ENCODE measurements at places on chromosomes 2 and 18.

DNA sequence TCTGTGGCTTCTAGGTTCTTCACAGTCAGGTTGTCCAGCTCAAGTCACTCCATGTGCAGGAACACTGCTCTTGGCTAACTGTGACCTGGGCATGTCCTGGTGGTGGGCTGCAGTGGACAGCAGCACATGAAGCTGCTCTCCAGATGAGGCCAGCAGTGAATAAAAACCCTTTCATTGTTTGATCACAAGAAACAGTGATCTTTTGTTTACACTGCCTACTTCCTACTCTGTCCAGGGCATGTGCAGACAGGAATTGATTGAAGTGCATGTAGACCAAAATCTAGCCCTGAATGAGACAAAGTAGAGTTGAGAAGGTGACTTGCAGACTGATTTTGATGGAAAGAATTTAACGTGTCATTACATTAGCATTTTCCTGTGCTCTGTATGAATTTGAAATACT lies 34.9 kb downstream of the BCL2L11 start:
- no peak for DNase-seq

- no peak for DNase-seq
Measured at GRCh38 chr2:121778741-121779487, 23.5 kb downstream of the TSN start.

DNA sequence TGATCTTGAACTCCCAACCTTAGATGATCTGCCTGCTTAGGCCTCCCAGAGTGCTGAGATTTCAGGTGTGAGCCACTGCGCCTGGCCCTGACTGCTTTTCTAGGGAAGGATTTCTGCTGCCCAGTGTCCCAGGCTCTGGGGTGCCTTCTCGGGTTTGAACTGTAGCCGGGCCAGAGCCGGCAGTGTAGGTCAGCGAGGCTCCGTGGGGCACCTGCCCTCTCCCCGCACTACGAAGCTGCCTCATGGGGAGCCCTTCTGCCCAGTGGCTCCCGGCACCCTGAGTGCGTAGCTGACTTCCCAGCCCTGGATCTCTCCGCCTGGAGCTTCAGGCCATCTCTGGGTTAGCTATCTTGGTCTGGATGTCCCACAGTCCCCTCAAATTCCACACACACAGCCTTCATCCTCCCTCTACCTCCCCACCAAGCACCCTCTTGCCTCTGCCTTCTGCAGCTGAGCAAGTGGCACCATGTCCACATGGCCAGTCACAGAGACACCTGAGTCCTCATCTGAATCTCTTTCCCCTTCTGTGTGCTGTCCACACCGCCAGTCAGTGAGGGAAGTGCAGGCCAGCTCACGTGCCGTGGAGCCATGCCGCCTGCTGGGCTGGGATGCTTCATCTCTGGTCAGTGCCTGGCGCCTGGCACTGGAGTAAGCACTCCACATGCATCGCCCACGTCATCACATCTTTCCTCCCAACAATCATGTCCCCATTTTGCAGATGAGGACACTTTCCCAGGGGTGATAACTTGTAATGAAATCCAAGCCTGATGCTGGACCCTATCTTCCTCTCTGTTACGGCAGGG lies 69.2 kb downstream of the EDAR start:
- DNase-seq = no peak

DNA sequence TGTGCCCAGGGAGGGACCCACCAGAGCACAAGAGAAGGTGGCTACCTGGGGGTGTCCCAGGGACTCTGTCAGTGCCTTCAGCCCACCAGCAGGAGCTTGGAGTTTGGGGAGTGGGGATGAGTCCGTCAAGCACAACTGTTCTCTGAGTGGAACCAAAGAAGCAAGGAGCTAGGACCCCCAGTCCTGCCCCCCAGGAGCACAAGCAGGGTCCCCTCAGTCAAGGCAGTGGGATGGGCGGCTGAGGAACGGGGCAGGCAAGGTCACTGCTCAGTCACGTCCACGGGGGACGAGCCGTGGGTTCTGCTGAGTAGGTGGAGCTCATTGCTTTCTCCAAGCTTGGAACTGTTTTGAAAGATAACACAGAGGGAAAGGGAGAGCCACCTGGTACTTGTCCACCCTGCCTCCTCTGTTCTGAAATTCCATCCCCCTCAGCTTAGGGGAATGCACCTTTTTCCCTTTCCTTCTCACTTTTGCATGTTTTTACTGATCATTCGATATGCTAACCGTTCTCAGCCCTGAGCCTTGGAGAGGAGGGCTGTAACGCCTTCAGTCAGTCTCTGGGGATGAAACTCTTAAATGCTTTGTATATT lies 14.0 kb downstream of the ITM2C start:
- no peak for DNase-seq

- no peak for DNase-seq
Measured at GRCh38 chr2:1744151-1744445, 217 bp downstream of the PXDN start.

DNA sequence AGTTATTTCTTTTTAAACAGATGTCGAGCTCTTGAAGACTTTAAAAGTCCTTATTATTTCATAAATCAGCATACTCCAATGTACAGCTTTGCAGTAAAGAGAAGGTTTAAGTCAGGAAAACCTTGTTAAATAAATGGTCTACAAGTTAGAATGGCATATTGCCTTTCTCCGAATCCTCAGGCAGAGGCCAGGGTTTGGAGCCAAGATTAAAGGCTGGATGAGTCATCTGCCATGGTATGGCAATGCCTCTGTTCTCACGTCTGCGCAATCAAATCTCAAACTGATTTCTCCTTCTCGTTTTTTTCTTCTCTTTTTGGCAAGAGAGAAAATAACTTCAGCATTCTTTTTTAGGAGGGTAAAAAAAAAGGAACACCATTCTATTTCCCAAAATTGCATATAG lies 5.6 kb upstream of the KCNJ3 start:
- DNase-seq = no peak

GRCh38 chr2:42073739-42074503 lies 26.1 kb downstream of the PKDCC start:
- DNase-seq = no peak

DNA sequence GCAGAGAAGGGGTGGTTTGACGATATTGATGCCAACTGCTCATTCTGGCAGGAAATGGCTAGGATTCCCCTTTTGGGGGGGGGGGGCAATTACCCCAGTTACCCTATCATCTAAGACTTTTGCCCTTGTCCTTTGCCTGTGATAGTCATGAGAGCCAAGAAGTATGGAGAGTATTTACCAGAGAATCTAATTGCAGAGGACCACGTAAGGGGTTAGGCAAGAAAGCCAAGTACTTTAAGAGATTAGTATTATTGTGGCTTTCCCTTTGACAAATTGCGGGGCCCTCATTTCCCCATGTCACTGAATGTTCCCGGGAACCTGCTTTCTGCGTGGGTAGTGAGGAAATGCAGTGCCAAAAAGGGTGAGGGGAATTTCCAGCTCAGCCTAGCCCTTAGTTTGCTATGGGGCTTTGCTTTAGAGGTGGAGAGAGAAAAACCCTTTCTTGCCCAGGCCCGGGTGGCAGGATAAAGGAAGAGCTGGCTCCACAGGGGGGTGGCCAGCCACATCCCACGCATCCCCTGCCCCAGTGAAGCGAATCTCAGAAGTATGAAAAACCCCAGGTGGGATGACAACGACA lies 1.5 kb downstream of the AQP4 start:
- no peak for DNase-seq

GRCh38 chr2:85766229-85766628 lies 12.4 kb downstream of the ATOH8 start:
- DNase-seq = no peak
